ENCODE measurements at places on chromosomes 3 and 15. TPM values are rescaled to one million over a fixed set of nuclear protein-coding genes. Genes with fewer than 3 reads are reported as not detected.

DNA sequence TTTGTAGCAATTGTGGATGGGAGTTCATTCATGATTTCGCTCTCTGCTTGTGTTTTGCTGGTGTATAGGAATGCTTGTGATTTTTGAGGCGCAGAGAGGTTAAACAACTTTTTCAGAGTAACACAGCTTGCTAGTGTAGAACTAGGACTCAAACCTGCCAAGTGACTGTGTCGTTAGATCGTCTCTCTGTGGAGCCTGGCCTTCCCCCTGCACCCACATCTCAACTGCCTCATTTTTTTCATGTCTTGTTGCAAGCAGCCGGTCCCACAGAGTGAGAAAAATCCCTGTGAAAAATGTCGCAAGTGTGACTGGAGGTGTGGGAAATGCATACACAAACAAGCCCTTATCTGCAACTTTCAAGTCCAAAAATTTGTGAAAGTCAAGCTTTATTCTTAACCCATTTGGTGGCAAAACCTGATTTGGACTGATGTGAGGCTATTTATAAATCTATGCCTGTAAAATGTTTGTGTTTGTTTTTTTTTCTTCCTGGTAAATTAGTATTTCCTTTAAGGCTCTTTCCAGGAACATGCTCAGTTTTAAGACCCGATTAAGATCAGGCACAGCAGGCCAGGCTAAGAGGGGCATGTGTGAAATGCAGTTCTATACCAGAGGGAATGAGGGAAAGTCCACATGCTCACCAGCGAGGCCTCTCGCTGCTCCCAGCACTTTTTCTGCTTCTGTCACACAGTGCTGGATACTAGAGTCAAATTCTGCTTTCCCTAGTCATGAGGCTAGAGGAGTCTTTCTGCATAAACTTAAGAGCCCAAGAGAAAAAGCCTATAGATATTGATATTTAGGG is 25.8 kb downstream of the ST6GAL1 start:
- no peak for DNase-seq

DNA sequence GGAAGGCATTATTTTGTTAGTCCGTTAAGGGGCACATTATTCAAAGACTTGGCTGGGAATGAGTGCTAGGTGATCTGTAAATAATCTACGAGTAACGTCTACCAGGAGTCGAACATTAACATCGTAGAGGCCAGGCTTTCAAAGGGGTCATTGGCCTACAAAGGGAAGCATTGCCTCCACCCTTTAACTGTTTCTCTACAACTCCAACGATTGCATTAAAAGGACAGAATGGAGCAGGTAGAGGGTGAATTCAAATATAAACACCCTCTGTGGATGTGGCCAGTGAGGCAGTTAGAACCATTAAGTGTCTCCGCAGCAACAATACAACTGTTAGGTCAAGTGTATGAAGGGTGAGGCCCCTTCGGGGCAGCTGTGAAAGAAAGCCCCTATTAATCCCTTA is 126.0 kb upstream of the LMOD3 start:
- DNase-seq, result no peak

DNA sequence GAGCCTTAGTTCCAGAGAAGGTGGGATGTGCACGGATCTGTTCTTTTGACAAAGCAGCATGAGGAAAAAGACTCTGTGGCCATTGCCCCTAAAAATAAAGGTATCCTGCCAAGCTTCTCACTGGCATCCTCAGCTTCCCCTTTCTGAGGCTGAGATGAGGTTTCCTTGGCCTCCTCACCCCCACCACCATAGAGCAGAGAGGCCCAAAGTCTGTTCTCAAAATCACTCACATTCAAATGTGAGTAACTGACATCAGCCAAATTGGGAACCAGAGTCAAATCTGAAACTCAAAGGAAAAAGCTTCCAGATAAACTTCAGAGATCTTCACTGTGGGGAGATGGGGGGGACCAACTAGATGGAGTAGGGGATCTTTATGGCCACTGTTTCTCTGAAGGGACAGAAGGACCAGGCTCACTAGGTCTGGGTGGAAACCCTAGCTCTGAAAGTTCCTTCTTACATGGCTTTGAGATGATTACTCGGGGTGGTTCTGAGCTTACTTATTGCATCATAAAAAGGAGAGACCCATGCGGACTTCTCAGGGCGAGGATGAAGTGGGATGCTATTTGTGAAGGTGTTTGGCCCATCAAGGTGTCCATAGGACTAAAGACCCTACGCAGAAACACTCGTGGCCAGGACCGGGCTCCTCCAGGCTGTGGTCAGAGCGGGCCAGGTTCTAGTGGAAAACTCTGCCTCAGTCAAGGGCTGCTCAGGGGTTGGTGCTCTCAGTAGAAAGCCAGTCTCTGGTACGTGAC is 61.5 kb upstream of the MEF2A start:
- DNase-seq, result no peak

DNA sequence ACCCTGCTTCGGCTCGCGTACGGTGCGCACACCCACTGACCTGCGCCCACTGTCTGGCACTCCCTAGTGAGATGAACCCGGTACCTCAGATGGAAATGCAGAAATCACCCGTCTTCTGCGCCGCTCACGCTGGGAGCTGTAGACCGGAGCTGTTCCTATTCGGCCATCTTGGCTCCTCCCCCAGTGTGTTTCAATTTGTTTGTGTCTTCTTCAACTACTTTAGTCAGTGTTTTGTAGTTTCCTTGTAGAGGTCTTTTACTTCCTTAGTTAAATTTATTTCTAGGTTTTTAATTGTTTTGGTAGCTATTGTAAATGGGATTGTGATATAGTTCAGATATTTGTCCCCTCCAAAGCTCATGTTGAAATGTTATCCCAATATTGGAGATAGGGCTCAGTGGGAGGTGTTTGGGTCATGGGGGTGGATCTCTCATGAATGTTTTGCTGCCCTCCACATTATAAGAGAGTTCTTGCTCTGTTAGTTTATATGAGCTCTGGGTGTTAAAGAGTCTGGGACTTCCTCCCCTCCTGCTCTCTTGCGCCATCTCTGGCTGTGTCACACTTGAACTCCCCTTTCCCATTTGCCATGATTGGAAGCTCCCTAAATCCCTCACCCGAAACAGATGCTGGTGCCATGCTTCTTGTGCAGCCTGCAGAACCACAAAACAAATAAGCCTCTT is 304.4 kb downstream of the DOCK3 start:
- no peak for DNase-seq

GRCh38 chr3:182041668-182042291 is 330.1 kb downstream of the SOX2 start:
- no peak for DNase-seq

Gene BNC1
- 0.08 TPM for polyA plus RNA-seq

Gene DNAJB8
- polyA plus RNA-seq, result not detected

All from left renal cortex interstitium (tissue), 4 donors.